Activated T-helper 1 cell treated with anti-CD3 and anti-CD28 coated beads, Interleukin-12 subunit alpha, Interleukin-12 subunit beta, Interleukin-2, Interleukin-4 antibody, amounts not matched to agents 30 ng/mL and 10 ng/mL and 1 ng/mL, durations not matched to agents 14 hours and 24 hours and 36 hours (primary cell): ENCODE measurements at places on chromosomes 2 and 18. TPM values are rescaled to one million over a fixed set of nuclear protein-coding genes. Genes with fewer than 3 reads are reported as not detected.

DNA sequence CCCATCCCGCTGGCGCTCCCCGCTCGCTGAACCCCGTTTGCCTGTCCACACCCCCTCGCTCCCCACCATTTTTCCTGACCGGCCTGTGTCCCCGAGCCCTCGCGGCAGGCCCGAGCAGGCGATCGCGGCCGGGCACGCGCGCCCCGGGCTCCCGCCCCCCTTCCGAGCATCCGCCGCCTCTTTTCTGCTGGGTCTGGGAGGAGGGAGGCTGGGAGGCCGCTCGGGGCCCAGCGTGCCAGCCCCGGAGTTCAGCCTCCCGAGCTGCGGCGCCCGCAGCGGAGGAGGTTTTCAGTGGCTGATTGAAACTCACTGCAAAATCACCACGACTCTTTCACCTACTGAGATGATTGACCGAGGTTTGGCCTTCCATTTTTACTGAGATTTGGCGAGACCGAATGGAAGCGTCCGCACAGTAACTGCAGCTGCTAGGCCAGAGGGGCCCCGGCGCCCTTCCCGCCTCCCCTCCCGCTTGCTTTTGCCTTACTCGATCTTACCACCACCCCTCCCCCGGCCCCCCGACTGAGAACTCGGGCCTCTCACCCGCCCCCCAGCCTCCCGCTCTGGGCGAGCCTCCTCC lies 4.8 kb downstream of the SOX11 start:
- no peak overlapping the region for H3K4me3 ChIP-seq
- H3K27me3 ChIP-seq: peaks cover 36% of the 10 kb centered on the region
- H3K27ac ChIP-seq: no peak overlapping the region
- no peaks in the 10 kb centered on the region for H3K4me1 ChIP-seq
- peaks cover 6% of the 10 kb centered on the region for H3K36me3 ChIP-seq

DNA sequence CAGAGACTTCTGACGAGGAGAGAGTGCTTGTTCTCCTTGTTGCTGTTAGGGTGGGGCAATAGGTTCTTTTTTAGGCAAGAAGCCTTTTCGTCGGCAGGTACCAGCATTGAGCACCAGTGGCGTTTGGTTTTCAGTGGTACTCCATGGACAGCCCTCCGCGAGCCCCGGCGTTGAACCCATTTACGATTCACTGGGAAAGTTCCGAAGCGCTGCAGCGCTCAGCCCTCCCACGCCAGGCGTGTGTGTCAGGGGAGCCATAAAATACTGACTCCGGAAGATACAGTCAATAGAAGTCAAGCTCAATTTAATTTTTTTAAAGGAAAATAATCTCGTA lies 494 bp upstream of the ROCK1 start:
- peaks cover 8% of the 10 kb centered on the region for H3K27me3 ChIP-seq
- H3K27ac ChIP-seq: peak overlapping the region; percentile 83
- H3K4me3 ChIP-seq: no peak overlapping the region

- H3K27me3 ChIP-seq: no peaks in the 10 kb centered on the region
- no peak overlapping the region for H3K4me3 ChIP-seq
- H3K36me3 ChIP-seq: peaks cover 68% of the 10 kb centered on the region
- DNase-seq: no peak
These were observed 6.5 kb downstream of the CTLA4 start for GRCh38 chr2:203873921-203874631.

- H3K27ac ChIP-seq: no peak overlapping the region
- DNase-seq: no peak
- H3K36me3 ChIP-seq: no peaks in the 10 kb centered on the region
- no peak overlapping the region for H3K4me3 ChIP-seq
- no peaks in the 10 kb centered on the region for H3K4me1 ChIP-seq
These were observed 415.8 kb upstream of the ZEB2 start for GRCh38 chr2:144935736-144936135.

DNA sequence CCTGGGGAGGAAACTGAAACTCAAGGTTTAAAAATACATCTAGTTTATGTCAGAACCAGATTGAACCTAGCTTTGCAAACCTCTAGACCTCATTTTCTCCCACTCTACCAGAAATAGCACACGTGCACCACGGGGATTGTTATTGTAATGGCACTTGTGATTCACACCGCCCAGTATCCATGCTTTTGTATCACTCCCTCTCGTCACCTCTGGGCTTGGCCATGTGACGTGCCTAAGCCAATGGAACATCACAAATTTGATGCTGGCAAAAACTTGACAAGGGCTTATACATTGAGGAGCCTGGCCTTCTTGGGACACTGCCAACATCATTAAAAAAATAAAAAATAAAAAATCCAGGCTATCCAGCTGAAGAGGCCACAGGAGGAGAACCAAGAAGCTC lies 495.8 kb upstream of the POU3F3 start:
- H3K4me3 ChIP-seq: no peak overlapping the region
- H3K27ac ChIP-seq: no peak overlapping the region
- DNase-seq: no peak

Gene MEP1B
- 0.20 TPM in 1 of 2 replicates, not detected in the other for total RNA-seq

DNA sequence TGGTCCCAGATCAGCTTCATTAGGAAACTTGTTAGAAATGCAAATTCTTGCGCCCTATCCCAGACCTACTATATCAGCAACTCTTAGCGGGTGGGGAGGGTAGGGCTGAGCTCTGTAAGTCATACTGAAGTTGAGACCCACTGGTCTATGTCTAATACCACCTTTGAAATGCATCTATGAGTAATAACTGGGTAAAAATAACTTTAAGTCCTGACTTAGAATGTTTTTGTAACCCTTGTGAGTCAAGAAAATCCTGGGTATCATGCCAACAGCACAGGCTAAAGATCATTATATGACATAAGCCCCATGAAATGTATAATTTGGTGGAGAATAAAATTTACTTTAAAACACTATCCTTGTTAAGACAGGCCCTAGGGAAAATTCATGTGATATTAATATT lies 41.4 kb downstream of the PRKD3 start:
- no peaks in the 10 kb centered on the region for H3K4me1 ChIP-seq
- no peak overlapping the region for H3K4me3 ChIP-seq
- DNase-seq: no peak
- peaks cover 18% of the 10 kb centered on the region for H3K36me3 ChIP-seq
- no peak overlapping the region for H3K27ac ChIP-seq

Gene C1QL2
- not detected in 2 replicates for total RNA-seq

Gene GCG
- not detected in 2 replicates for total RNA-seq

GRCh38 chr18:23069898-23070297 lies 65.4 kb upstream of the CABLES1 start:
- no peak for DNase-seq
- H3K27me3 ChIP-seq: peaks cover 2% of the 10 kb centered on the region
- H3K4me1 ChIP-seq: peaks cover 60% of the 10 kb centered on the region
- peak overlapping the region; percentile 15 for H3K4me3 ChIP-seq
- H3K36me3 ChIP-seq: peaks cover 19% of the 10 kb centered on the region

DNA sequence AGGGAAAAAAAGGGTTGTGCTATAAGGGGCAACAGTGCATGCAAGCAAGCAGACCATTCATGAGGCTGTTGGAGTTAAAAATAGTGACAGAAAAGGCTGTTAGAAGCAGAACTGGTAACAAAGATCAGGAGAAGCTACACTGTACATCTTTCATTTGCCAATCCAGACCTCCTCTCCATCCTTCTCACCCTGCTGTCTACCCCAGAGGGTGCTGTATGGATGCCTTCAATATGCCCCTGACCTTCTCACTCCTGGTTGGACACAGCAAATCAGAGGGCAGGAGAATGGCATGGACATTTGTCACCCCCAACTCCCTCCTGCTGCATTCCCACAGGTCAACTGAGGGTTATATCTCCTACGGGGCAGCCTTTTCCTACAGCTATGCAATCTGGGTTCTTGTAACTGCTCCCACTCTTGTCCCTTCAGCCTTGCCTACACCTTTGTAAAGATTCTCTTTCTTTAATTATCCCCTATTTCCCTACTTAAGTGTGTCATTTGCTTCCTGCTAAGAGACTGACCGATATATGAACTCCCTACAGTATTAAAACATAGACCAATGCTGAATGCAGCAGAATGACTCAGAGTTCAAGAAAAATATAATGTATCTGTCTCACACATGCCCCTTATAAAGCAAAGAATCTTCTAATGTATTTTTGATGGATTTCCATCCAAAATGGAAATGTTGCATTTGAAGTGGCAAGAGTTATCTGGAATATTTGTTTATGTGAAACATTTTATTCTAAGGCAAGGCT lies 169.2 kb upstream of the NCKAP5 start:
- H3K27ac ChIP-seq: no peak overlapping the region
- no peak for DNase-seq
- no peak overlapping the region for H3K4me3 ChIP-seq
- H3K36me3 ChIP-seq: no peaks in the 10 kb centered on the region

DNA sequence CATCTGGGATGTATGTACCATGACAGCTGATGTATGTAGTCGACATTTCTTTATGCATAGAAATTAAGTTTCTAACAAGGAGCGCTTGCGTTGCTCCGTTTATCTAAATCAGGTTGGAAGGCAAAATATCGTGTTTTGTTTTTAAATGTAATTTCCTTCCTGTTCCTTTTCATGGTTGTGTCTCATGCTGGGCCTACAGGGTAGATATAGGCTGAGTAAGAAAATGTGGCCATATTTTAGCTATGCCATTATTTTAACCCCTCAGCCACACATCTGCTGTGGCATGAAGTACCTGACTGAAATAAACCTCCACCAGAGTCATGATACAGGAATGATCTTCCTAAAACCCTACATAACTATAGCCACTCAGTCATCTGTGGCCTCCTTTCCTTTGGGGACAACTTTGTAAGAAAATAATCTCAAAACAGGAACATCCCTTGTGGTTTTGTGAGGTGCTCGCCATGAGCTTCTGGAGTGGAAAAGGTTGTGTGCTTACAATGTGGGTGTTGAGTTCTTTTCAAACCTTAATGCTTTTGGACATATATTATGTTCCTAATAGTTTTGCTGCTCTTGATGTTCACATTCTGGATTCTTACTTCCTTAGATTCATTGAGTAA lies 214.3 kb downstream of the FAM210A start:
- no peak overlapping the region for H3K27ac ChIP-seq
- H3K27me3 ChIP-seq: no peaks in the 10 kb centered on the region
- H3K36me3 ChIP-seq: peaks cover 15% of the 10 kb centered on the region
- DNase-seq: no peak
- H3K4me3 ChIP-seq: no peak overlapping the region
- peaks cover 42% of the 10 kb centered on the region for H3K4me1 ChIP-seq

Gene CCDC68
- not detected in 2 replicates for total RNA-seq

GRCh38 chr18:58140387-58141325 lies 96.6 kb downstream of the NEDD4L start:
- H3K4me1 ChIP-seq: peaks cover 2% of the 10 kb centered on the region
- H3K4me3 ChIP-seq: no peak overlapping the region
- DNase-seq: no peak
- H3K36me3 ChIP-seq: no peaks in the 10 kb centered on the region
- H3K27me3 ChIP-seq: peaks cover 15% of the 10 kb centered on the region

Gene CYBRD1
- 4.1 and 4.2 TPM in 2 replicates for total RNA-seq

GRCh38 chr2:217835931-217836891 lies 166.6 kb downstream of the TNS1 start:
- no peak for DNase-seq
- H3K27me3 ChIP-seq: no peaks in the 10 kb centered on the region
- no peaks in the 10 kb centered on the region for H3K4me1 ChIP-seq
- H3K27ac ChIP-seq: no peak overlapping the region
- no peak overlapping the region for H3K4me3 ChIP-seq
- no peaks in the 10 kb centered on the region for H3K36me3 ChIP-seq
